Mesothelial cell of epicardium (in vitro differentiated cells): ENCODE measurements at places on chromosomes 1 and 21. TPM values are rescaled to one million over a fixed set of nuclear protein-coding genes. Genes with fewer than 3 reads are reported as not detected.

DNA sequence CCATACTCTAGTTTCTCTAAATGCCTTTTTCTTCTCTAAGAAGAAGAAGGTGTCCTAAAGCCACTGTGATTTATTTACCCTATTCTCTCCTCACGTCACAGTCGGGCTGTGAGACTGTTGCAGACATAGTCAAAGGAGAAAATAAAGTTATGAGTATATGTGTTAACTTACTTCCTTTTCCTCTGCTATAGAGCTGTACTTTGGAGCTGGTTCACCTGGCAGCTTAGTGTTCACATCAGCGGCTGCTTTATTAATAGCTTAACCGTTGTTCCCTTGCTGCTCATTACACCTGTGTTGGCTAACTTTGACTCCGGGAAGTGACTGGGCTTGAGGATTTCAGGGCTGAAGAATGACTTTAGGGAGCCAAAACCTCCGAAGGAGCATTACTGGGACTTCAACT lies 3.6 kb downstream of the PFKFB2 start:
- no peak for DNase-seq

GRCh38 chr1:201507360-201507675 lies 395 bp upstream of the CSRP1 start:
- no peak for DNase-seq

GRCh38 chr1:186154651-186155050 lies 220.4 kb downstream of the TPR start:
- no peak for DNase-seq

DNA sequence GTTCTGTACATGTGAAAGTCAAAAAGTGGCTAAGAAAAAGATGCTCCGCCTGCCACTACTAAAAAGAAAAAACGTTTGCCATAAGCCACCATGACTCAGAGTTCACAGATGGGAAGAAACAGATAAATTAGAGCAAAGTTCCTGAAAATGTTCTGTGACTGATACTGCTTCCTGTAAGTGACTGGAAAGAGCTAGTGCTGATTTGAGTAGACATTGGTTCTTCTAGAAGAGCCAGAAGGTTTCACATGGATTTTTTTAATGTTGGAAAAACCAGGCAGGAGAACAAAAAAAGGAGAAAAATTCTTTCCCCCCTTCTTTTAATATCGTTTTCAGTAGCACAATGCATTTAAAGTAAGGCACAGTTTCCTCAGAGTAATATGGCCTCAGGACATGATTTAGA lies 221.4 kb downstream of the HLX start:
- no peak for DNase-seq

GRCh38 chr1:215458104-215458503 lies 109.0 kb upstream of the KCTD3 start:
- no peak for DNase-seq

DNA sequence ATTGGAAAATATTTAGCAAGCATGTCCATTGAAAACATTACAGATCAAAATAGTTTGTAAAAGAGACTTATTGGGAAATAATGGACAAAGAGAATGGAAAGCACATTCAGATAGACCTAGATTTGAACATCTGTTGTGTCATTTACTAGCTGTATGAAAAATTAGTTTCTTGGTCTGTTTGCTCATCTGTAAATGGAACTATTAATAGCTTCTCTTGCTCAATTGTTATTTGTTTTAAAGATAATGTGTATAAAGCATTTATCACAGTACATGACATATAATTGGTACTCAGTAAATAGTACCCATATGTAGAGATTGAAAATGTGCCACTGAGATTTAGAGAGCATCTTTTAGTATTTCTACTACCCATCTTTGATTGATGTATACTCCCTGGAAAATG lies 25.9 kb downstream of the RPAP2 start:
- no peak for DNase-seq

- no peak for DNase-seq
These were observed 37.5 kb upstream of the ARF1 start for GRCh38 chr1:228044961-228045360.

DNA sequence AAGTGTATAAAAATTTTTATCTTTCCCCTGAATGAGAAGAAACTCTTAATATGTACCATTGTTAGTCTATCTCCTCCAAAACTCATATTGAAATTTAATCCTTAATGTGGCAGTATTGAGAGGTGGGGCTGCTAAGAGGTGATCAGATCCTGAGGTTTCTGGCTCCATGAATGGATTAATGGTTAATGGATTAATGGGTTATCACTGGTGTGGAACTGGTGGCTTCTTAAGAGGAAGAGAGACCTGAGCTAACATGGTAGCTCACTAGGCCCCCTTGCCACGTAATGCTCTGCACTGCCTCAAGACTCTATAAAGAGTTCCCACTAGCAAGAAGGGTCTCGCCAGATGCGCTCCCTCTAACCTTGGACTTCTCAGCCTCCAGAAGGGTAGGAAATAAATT lies 70.6 kb upstream of the ZBTB18 start:
- no peak for DNase-seq

- DNase-seq = no peak
These were observed 34.6 kb upstream of the COX20 start for GRCh38 chr1:244800821-244801220.

DNA sequence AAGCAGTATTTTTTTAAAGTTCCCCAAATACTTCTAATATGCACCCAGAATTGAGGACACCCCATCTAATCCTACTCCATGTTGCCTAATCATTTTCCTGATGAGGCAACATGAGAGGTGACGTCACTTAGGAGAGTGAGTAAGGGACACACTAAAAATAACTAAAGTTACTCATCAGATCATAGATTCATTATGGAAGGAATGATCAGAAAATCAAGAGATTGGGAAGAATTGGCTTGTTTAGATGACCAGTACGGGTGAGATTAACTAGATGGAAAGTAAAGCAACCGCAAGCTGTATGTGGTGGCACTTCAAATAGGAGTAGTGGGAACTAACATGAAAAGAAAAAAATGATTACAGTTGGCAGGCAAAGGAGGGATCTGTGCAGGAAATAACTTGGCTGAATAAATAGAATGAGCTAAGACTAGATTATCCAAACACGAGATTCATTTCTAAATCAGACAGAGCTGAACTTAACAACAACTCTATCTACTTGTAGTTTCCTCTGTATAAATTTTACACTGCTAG lies 61.4 kb upstream of the CXADR start:
- no peak for DNase-seq

The CBS gene
- total RNA-seq = 30.2 to 32.1 TPM (median 31.4 TPM) in 3 replicates
